ENCODE measurements at places on chromosomes 1 and 21.

- DNase-seq: no peak
Observed at GRCh38 chr1:19381261-19381660, 69.1 kb downstream of the SLC66A1 start.

DNA sequence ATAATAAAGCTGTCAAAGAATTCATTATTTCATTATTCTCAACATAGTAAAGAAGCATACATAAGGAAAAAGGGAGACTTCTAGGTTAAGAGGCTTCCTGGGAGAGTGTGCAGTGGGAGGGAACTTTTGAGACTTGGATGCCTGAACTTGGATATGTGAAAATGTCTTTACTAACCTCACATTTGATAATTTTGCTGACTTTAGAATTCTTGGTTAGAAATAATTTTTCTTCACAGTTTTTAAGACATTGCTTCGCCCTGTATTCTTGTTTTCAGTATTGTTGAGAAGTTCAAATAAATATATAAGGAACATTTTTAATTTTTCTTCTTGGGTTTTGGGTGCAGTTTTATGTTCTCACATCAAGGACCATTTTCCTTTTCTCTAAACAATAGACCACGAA, 40.0 kb downstream of the GPSM2 start:
- DNase-seq: no peak

GRCh38 chr1:8127171-8127641, 101.1 kb upstream of the ERRFI1 start:
- no peak for DNase-seq

DNA sequence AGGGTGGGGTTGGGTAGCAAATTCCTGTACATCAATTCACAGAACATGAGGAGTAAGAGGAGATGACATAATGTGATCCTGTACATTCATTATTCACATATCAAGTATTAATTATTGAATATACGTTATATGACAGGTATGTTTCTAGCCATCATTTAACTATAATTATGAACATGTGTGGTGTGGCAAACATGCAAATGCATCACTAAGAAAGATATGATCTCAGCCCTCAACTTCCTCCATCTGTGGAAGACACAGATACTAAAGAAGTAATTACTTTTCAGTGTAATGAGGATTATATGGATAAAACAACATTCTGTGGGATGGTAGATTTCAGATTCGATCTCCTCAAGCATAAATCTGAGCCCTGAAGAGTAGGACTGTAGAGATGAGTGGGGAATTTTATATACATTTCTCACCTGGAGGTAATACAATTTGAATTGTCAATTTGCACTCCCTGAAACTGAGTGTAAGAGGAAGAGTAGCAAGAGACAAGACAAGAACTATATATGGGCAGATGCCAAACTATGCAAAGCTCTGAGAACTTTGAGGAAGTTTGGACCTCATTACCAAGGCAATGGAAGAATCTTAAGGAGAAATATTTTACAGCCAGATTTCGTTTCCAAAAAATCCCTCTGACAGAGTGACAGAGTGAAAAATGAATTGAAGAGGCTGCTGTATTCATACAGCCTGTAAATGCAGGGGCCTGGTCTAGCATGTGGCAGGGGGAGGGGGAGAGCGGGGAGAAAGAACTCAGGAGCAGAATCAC, 275.5 kb downstream of the TPR start:
- peak; percentile 54 for DNase-seq

- DNase-seq: no peak
Observed at GRCh38 chr1:207833381-207833780, 77.5 kb downstream of the CD34 start.

GRCh38 chr1:89407360-89407759, 43.5 kb downstream of the GBP6 start:
- peak; percentile 2 for DNase-seq

- peak; percentile 80 for DNase-seq
Observed at GRCh38 chr1:31723828-31724359, 20.1 kb upstream of the COL16A1 start.

DNA sequence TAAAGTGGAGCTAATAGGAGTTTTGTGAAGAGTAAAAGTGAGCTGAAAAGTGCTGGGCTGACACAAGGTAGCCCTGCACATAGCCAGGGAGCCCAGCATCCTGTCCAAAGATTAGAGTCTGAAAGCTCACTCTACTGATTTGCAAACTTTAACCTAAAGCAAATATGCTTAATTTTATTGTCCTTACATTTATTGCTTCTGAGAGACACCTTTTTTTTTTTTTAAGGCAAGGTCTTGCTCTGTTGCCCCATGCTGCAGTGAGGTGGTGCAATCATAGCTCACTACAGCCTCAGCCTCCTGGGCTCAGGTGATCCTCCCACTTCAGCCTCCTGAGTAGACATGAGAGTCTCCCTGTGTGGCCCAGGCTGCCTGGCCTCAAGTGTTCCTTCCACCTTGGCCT, 16.5 kb downstream of the MGST3 start:
- no peak for DNase-seq

- DNase-seq: peak; percentile 65
Observed at GRCh38 chr1:219041141-219041540, 132.5 kb upstream of the LYPLAL1 start.

DNA sequence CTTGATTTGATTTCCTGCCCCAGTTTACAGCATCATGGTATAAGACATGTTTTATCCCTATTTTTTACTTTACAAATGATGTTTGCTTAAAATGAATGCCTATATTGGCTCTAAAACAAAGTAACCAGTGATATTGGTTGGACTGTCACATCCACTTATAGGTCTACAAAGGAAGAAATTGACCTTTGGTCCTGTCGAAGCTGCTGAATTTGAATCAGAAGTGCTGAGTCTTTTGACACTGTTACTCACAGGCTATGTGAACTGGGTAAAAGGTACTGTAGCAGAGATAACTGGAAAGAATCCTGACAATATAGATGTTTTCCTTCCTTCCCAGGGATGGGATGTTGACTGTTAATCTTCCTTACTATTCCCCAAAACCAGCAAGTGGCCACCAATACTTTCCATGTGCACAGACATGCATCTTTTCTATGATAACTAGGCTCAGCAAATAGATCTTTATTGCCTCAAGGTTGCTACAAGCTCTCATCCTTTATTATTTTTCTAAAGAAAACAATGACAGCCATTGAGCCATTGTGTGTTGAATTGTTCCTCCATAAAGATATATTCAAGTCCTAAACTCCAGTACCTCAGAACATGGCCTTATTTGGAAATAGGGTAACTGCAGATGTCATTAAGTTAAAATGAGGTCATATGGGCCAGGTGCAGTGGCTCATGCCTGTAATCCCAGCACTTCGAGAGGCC, 175.9 kb upstream of the NR5A2 start:
- DNase-seq: no peak

- DNase-seq: peak; percentile 69
Observed at GRCh38 chr1:232622981-232623380, 7.0 kb downstream of the SIPA1L2 start.

DNA sequence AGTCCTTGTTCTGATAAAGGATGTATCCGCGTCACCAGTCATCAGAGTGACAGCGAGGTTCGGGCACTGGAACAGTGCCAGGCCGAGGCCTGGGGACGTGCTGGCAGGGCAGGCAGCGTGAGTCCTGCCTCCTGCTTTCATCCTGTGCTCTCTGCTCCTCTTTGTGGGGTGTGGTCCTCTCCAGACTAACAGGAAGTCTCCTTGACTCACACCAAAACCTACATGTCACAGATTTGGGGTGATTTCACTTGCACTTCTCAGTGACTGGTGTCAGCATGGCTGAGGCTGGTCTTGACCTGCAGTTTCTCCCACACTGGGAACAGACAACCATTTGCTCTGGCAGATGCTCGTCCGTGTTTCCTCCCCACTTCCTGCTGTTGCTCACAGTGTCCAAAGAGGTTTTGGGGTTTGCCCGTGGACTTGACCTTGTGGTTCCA, 8.8 kb upstream of the NLRP3 start:
- no peak for DNase-seq

- DNase-seq: no peak
Observed at GRCh38 chr1:240905225-240905765, 293.3 kb upstream of the GREM2 start.

DNA sequence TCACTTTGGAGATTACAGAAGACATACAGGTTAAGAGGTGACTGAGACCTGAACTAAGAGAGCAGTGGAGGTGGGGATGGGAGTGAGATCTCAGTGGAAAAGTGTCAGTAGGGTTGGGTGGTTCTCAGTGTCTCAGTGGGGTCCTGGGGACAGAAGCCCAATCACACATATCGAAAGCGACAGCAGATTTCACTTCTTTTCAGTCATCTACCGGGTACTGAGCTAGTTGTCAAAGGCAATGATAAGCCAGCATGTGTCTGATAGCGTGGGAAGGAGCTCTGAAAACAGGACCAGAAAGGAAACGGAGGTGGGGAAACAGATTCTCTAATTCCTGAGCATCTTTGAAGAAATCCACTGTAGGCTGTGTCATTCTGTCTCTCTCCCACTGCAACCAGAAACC, 59.5 kb downstream of the RHOU start:
- DNase-seq: no peak

DNA sequence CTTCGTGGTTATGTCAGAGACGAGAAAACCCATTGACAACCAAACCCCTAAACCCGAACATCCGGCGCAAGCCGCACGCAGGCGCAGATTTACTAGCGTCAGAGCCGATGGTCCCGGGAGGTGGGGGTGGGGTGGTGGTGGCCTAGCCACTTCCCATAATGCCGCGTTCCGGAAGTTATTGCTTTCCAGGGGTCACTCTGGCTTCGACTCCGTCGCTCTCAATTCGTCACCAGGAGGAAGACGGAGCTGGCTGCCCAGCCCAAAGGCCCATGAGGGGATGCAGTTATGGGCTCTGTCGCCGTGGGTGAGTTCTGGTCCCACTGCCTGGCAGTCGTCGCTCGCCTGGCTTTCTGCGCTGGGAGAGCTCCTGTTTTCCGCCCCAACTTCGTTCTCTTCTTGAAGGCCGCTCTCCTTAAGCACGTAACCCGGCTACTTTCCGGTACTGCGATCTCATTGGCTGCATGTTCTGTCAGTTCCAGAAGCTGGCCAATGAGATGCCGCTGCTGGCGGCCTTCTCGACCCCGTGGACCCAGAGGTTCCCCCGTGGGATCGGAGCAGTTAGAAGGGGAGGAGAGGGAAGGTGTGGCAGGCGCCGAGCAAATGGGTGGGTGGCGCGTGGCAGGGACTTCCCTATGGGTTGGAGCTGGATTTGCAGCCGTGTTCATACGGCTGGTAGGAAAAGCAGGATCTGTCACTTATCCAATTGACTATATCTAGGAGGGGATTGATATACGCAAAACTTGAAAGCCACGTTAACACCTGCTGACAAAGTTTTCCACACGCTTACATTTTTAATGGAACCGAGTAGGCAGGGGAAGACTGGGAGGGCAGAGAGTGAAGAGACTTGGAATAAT, at the start of gene USP16:
Gene USP16 (plus strand): TSS at position 195 of the 854 bp plus-strand sequence. CDS start 3,246 bp downstream, outside the sequence.
- DNase-seq: peak; percentile 99

GRCh38 chr1:77825131-77825709, 45.8 kb downstream of the MIGA1 start:
- peak; percentile 59 for DNase-seq

- DNase-seq: no peak
Observed at GRCh38 chr1:20368866-20369470, 78.3 kb downstream of the VWA5B1 start.

DNA sequence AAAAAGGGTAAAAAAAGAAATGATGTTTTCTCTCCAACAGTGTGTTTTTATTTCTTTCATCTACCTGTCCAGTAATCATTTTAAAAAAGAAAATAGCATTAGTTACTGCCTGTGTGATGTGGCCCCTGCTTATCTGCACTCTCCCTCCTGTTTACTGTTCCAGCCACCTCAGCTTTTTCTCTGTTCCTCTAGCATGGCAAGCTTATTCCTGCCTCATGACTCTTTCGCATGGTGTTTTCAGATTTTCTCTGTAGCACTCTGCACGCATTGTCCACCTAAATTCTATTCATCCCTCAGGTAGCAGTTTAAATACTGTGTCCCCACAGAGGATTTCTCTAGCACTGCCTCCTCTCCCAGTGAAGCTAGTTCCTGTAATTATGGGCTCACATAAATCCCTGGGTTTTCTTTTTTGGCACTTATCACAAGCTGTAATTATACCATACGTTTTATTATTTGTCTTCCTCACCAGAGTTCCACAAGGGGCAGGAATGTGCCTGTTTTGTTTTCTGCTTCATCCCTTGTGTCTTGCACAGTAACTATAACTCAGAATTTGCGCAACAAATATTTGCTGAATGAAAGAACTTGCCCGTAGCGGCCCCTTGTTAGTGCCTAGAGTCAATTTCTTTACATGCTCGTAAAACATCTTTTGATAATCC, 51.4 kb upstream of the LRIG2 start:
- DNase-seq: peak; percentile 13

GRCh38 chr1:94321662-94322061, 84.3 kb upstream of the ARHGAP29 start:
- DNase-seq: no peak

DNA sequence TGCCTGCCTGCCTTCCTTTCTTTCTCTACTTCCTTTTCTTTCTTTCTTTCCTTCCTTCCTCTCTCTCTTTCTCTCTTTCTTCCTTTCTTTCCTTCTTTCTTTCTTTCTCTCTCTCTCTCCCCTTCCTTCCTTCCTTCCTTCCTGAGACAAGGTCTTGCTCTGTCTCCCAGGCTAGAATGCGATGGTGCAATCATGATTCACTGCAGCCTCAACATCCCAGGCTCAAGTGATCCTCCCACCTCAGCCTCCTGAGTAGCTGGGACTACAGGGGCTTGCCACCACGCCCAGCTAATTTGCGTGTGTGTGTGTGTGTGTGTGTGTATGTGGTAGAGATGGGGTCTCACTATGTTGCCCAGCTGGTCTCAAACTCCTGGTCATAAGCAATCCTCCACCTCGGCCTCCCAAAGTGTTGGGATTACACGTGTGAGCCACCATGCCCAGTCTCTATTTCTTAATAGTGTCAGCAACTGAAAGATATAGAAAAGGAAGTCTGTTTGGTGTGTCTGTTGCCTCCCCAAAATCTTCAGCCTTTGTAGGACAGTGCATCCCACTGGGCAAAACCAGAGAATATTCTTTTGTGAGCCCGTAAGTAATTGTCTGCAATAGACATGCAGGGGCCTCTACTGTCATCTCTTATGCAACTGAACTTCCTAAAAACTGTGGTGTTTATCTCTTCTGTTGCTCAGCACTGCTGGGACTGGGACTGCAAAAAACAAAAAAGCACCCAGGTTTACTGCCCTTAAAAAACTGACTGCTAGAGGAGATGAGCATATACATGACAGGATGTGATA, 20.9 kb upstream of the RAB4A start:
- DNase-seq: no peak

DNA sequence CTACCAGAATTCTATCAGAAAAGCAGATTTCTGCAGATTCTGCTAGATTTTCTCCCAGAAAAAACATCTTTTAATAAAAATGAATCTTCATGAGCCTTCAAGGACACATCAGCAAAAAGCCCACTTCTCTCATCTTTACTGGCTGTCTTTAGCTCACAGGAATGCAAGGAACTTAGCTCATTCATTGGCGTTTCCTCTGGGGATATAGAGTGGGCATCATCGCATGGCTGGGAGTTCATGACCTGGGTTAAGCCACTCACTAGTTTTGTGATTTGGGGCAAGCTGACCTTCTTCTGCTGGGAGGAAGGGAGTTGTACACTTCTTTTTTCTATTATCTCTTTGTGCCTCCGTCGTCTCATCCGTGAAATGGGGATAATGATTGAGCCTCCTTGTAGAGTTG, 149.7 kb downstream of the KAZN start:
- peak; percentile 33 for DNase-seq

- no peak for DNase-seq
Observed at GRCh38 chr1:5993556-5994491, 1.6 kb upstream of the NPHP4 start.
